ENCODE measurements at places on chromosomes 12 and 14. TPM values are rescaled to one million over a fixed set of nuclear protein-coding genes. Genes with fewer than 3 reads are reported as not detected.

The PLA2G1B gene
- total RNA-seq, result not detected

The NRIP2 gene
- not detected for total RNA-seq

The KLRC2 gene
- 4.1 TPM for total RNA-seq

The SLC7A8 gene
- 4.0 TPM for total RNA-seq

The HOXC13 gene
- total RNA-seq, result not detected

The NABP2 gene
- total RNA-seq, result 29.1 TPM

The SAMD15 gene
- 2.1 TPM for total RNA-seq

The TMEM132D gene
- not detected for total RNA-seq

GRCh38 chr12:123031171-123031845, 50.8 kb downstream of the ARL6IP4 start:
- no peak overlapping the region for H3K4me3 ChIP-seq
- H3K4me1 ChIP-seq, result peaks cover 12% of the 10 kb centered on the region
- no peaks in the 10 kb centered on the region for H3K27me3 ChIP-seq
- no peaks in the 10 kb centered on the region for H3K36me3 ChIP-seq
- no peak overlapping the region for H3K27ac ChIP-seq
- DNase-seq, result no peak

- no peaks in the 10 kb centered on the region for H3K4me1 ChIP-seq
- H3K27me3 ChIP-seq, result no peaks in the 10 kb centered on the region
- no peak overlapping the region for H3K27ac ChIP-seq
These were observed 53.2 kb downstream of the DACT1 start for GRCh38 chr14:58690801-58691516.

DNA sequence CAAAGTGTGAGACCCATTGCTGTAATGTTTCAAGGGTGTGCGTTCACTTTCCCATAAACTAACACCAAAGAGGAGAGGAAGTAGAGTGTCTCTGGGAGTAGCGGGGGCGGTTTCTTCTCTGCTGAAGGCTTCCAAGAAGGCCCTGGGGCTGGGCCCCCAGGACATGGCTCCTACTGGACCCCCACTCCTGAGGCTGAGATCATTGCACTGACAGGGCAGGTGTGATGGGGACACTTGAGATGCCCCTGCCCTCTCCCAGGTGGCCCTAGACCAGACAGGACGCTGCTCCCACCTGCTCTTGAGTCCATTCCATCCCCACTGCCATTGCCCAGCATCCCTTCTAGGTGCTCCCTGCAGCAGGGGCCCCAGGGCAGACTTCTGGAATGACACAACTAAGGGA, 20.1 kb downstream of the TMEM63C start:
- H3K27ac ChIP-seq, result no peak overlapping the region
- no peaks in the 10 kb centered on the region for H3K4me1 ChIP-seq
- no peak for DNase-seq
- no peaks in the 10 kb centered on the region for H3K36me3 ChIP-seq
- peaks cover 9% of the 10 kb centered on the region for H3K27me3 ChIP-seq

- no peaks in the 10 kb centered on the region for H3K27me3 ChIP-seq
- H3K4me3 ChIP-seq, result no peak overlapping the region
- no peak overlapping the region for H3K27ac ChIP-seq
- H3K4me1 ChIP-seq, result no peaks in the 10 kb centered on the region
- DNase-seq, result no peak
These were observed 56.0 kb downstream of the FBXO34 start for GRCh38 chr14:55327179-55327578.

- no peak overlapping the region for H3K27ac ChIP-seq
- no peak for DNase-seq
- no peaks in the 10 kb centered on the region for H3K36me3 ChIP-seq
- H3K4me1 ChIP-seq, result no peaks in the 10 kb centered on the region
These were observed 30.0 kb upstream of the ANP32D start for GRCh38 chr12:48442179-48442847.

- H3K4me3 ChIP-seq, result no peak overlapping the region
- H3K27me3 ChIP-seq, result no peaks in the 10 kb centered on the region
- H3K36me3 ChIP-seq, result peaks cover 12% of the 10 kb centered on the region
- no peak for DNase-seq
These were observed 82.8 kb downstream of the PLEKHG7 start for GRCh38 chr12:92785563-92785950.

DNA sequence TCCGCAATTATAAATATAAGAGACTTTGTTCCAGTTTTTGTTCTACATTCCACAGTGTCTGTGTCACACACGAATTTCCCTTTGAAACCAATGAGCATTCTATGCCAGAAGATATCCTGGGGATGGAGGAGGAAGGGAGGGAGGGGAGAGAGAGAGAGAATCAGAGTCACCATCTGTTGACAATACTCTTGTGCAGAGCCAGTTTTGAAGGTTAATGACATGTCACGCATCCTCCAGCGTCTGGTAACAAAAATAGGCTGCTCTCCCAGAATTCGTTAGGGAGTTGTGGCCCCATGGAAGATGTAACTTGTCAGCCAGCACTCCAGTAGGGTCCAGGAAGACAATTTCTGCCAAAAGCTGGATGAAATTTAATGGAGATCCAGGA, 213.5 kb upstream of the KRR1 start:
- no peak overlapping the region for H3K4me3 ChIP-seq
- peak; percentile 85 for DNase-seq
- H3K27me3 ChIP-seq, result no peaks in the 10 kb centered on the region
- peak overlapping the region; percentile 68 for H3K27ac ChIP-seq
- peaks cover 43% of the 10 kb centered on the region for H3K4me1 ChIP-seq

DNA sequence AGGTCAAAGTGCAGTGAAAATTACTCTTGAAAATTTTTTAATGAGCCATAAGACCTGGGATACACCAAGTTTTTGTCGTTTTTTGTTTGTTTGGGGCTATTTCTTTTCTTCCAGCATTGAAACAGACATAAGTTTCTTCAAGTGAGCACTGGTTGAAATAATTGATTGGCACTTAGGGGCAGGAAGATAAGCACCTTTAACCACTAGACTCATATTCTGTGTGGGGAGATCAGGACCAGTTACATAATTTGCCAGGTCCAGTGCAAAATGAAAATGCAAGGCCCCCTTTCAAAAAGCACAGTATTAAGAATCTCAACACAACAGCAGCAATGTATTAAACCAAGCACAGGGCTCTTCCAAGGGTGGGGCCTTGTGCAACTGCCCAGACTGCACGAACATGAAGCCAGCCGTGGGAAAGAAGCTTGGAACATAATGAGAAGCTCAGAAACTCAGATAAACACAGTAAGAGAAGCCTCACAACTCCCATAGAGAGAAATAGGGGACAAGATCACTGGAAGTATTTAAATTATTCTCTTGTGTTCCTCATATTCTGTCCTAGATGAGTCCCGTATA, 3.2 kb upstream of the TCP11L2 start:
- no peak overlapping the region for H3K4me3 ChIP-seq
- DNase-seq, result no peak
- H3K27me3 ChIP-seq, result no peaks in the 10 kb centered on the region
- H3K36me3 ChIP-seq, result no peaks in the 10 kb centered on the region

DNA sequence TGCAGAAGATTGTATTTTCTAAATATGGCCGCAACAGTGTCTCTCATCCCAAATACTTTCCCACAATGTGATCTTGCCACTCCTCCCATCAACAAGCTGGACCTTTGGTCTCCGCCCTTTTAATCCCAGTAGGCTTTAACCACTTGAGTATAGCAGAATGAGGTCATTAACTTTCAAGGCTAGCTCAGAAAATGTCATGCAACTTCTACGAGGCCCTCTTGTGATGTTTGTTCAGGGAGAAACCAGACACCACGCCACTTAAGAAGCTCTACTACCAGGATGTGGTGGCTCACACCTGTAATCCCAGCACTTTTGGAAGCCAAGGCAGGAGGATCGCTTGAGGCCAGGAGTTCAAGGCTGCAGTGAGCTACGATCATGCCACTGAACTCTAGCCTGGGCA, 20.1 kb upstream of the OR6J1 start:
- no peak for DNase-seq

DNA sequence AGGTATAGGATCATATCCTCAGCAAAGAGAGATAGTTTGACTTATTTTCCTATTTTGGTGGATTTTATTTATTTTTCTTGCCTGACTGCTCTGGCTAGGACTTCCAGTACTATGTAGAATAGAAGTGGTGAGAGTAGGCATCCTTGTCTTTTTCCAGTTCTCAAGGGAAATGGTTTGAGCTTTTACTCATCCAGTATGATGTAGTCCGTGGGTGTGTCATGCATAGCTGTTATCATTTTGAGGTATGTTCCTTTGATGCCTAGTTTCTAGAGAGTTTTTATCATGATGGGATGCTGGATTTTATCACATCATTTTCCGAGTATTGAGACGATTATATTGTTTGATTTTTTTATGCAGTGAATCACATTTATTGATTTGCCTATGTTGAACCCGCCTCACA, 97.2 kb downstream of the MGAT4C start:
- H3K4me3 ChIP-seq, result no peak overlapping the region
- no peaks in the 10 kb centered on the region for H3K27me3 ChIP-seq
- peak; percentile 42 for DNase-seq

DNA sequence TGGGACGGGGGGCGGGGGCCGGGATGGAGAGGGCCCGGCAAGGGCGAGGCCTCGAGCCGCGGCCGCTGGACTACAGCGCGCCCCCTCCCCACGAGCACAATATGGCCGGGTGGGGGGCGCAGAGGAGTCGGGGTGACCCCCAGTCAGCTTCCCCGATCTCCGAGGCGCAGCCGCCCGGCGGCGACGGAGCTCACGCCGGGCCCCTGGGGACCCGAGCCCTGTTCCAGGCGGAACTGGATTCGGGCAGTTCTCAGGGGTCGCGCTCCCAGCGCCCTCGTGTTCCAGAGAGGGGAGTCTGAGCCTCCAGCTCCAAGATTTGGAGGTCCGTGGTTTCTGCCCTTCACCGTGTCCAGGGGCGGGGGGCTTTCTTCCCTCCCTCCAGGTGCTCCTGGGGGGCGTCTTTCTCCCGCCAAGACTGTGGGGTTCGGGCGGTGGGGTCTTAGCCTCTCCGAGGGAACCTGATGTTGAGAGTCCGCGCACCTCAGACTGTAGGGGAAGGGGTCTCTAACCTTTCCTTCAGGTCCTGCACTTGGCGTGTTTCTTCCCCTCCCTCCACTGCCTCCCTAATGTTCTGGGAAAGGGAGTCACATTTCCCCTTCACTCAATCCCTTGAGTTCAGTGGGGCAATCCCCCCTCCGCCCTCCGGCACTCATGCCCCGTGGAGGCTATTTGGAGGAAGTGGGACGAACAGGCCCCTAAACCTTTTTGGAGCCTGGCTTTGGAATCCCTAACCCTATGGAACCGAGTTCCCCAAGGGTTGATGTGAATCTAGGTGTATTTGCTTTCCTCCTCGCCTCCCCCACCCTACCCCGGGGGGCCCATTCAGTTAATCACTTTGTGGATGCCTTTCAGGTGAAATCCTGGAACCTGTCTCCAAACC, 584 bp downstream of the ACVR1B start:
- no peak for DNase-seq
- no peaks in the 10 kb centered on the region for H3K36me3 ChIP-seq
- peaks cover 11% of the 10 kb centered on the region for H3K4me1 ChIP-seq
- peak overlapping the region; percentile 79 for H3K4me3 ChIP-seq

Data from astrocyte (in vitro differentiated cells and primary cell).